Cerebellar nuclear complex (tissue), 1 donor: ENCODE measurements at places on chromosomes 1 and 21.

DNA sequence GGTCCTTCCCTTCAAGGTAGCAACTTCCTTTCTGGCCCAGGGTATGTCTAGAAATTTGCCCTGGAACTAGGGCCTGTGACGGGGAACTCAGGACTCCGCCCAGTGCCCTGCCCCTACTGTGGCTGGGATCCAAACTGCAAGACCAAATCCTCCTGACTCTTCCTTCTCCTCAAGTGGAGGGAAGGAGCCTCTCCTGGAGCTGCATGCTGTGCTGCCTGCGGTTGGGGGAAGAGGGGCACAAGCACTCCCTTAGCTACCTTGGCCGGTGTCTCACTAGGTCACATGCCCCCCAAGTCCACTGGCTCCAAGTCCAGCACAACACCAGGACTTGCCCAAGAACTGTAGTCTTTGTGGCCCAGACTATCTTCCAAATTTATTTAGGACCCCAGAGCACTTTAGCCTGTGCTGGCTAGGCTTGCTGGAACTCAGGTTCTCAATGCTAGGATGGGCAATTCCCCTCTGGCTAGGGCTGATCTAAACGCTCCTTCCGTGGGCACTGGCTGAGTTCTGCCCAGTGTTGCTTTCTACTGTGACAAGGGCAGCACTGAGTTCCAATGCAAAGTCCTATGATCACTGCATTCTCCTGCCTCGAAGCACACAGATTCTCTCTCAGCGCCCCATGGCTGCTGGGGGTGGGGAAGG, 12.2 kb downstream of the ADSS2 start:
- DNase-seq = no peak

DNA sequence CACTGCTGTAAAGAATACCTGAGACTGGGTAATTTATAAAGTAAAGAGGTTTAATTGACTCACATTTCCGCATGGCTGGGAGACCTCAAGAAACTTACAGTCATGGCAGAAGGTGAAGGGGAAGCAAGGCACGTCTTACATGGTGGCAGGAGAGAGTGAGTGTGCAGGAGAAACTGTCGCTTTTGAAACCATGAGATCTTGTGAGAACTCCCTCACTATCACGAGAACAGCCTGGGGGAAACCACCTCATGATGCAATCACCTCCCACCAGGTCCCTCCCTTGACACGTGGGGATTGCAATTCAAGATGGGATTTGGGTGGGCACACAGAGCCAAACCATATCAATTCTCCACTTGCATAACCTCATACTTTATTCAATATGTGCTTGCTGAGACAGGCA, 76.6 kb downstream of the GIPC2 start:
- DNase-seq = no peak

GRCh38 chr1:184389446-184389845, 2.6 kb downstream of the C1orf21 start:
- DNase-seq = no peak

GRCh38 chr1:34681480-34682451, 73.1 kb upstream of the GJB5 start:
- no peak for DNase-seq

DNA sequence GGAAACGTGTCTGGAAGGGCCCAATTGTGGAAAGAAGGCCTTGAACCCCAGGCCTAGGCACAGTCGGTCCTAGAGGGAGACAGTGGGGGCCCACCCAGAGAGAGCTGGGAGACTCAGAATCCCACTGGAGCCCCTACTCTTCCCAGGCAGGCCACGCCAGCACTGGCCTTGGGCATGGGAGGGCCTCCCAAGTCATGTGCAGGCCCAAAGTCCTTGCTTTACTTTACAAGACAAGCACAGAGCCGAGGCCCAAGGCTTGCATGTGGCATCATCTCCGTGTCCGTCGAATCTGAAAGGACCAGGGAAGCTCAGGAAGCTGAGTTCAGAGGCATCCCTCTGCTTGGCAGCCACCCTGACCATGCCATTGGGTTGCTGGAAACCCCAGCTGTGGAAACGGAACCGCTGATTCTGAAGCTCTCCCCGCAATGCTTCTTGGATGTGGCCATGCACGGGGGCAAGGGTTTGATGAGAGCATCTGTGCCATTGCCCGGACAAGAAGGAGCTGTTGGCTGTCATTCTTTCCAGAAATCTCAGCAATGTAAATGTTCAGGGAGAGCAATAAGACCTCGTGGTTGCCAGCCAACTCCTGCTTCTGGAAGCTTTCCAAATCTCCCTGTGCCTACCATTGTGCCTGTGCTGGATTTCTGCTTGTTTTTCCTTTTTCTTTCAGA, 32.8 kb downstream of the ABCG1 start:
- DNase-seq = no peak

GRCh38 chr1:164703960-164704411, 145.0 kb downstream of the PBX1 start:
- no peak for DNase-seq

GRCh38 chr21:14962217-14962616, 102.6 kb downstream of the NRIP1 start:
- no peak for DNase-seq

- DNase-seq = no peak
These were observed 29.4 kb upstream of the POU3F1 start for GRCh38 chr1:38076038-38076437.

GRCh38 chr1:117540532-117540931, 65.3 kb upstream of the TENT5C start:
- DNase-seq = no peak

- DNase-seq = no peak
These were observed 58.3 kb downstream of the TGFBR3 start for GRCh38 chr1:91827459-91828321.

DNA sequence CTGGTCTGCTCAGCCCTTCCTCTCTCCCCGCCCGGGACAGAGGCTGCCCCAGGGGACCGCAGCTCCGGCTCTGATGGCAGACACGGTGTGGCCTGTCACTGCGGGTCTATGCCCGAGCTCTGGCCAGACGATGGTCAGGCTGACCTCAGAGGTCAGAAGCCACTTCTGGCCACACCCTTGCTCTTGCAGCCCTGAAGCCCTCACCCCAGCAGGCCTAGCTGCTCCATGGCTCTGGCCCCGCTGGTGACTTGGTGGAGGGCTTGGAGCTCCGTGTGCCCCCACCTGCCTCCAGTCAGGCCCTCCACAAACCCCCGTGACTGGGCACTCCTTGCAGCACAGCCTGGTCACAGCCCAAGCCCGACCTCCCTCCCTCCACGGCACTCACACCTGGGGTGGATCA, 47.6 kb downstream of the PRDM16 start:
- no peak for DNase-seq

GRCh38 chr1:196732526-196732925, 42.1 kb upstream of the CFHR3 start:
- no peak for DNase-seq
